ENCODE measurements at places on chromosomes 2 and 18.

GRCh38 chr2:586641-587076 is 90.5 kb downstream of the TMEM18 start:
- no peak for DNase-seq

- DNase-seq, result peak; percentile 43
Observed at GRCh38 chr2:29000481-29000880, 19.4 kb downstream of the TOGARAM2 start.

DNA sequence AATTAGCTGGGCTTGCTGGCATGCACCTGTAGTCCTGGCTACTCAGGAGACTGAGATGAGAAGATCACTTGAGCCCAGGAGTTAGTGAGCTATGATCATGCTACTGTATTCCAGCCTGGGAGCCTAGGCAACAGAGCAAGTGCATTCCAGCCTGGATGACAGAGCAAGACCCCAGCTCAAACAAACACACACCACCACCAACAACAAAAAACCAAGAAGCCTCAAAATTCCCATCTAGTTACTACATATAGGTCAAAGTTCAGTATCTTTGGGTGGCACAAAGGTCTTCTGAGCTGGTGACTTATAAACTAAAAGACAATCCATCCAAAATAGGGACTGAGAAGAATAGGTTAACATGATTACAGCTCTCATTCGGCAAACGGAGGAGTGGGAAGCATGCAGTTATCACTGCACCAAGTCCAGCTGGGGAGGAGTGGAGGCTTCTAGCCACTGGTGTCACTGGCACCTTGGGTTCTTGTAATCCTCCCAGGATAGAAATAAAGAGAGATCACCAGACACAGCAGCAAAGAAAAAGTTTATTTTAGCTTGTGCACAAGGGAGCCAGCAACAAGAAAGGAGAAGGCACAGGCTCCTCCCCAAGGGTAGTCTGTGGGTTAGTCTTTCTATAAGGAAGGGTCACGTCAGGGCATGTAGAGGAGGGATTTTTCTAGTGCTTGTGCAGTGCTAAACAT is 57.4 kb downstream of the SH2D6 start:
- DNase-seq, result no peak

- no peak for DNase-seq
Observed at GRCh38 chr2:171411791-171412483, 21.9 kb downstream of the METTL8 start.

- no peak for DNase-seq
Observed at GRCh38 chr2:19611491-19612332, 253.3 kb upstream of the OSR1 start.

DNA sequence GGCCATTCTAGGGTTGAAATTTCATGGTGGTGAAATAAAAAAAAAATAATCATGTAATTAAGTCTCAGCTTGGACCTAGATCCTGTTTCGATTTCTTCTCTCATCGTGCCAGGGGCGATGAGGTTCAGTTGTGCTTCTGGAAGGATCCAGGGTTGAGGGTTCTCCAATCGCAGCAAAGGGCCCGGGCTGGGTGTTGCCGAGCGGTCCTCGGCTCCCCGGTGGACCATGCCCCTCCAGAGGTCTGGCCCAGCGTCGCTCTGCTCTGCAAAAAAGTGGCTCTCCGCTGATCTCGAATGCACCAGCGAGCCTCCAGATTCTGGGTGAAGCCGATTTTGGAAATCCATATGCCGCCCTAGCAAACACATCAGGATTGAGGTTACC is 39.0 kb downstream of the EN1 start:
- DNase-seq, result no peak

DNA sequence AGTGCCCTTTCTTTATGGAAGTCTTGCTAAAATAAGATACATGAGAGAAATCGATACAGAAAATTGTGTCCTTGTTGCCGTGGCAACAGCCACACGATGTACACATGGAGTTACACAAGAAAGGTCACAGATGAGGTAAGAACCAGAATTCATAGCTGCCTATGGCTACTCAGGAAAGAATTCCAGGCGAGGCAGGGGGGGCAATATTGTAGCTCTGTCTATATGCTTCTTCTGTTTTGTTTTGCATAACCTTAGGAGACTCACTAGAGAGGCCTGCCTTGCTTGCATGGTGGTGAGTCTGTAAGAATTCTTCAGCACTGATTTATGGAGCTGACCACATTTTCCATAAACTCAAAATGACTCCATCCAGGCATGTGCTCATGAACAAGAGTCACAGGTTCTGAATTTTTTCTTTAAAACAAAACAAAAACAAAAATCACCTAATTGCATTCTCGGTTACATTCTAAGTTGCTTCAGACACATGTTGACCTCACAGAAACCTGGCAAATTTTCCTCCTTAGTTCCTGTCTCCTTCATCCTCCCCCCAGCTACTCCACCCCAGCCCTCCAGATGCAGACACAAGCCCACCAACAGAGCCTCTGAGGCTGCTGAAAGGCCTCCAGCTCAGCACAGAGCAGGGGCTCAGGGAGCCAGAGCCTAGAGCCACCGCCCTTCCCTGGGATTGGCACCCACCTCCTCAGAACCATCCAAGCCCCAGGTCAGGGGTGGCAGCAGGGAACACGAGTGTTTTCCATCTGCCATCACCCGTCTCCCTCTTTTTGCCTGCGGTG is 183.5 kb downstream of the ANTXR1 start:
- DNase-seq, result no peak

DNA sequence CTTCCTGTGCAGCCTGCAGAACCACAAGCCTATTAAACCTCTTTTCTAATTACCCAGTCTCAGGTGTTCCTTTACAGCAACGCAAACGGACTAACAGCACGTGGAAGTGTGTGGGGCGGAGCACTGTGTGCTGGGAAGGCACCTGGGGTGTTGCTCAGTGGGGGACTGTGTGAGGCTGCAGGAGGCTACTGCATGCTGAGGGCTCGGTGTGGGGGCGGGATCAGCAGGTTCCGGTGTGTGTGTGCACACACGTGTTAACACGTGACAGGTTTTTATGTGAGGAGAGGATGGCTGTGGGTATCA is 58.9 kb downstream of the ANKMY1 start:
- no peak for DNase-seq

- no peak for DNase-seq
Observed at GRCh38 chr2:46066116-46066515, 231.1 kb upstream of the EPAS1 start.

DNA sequence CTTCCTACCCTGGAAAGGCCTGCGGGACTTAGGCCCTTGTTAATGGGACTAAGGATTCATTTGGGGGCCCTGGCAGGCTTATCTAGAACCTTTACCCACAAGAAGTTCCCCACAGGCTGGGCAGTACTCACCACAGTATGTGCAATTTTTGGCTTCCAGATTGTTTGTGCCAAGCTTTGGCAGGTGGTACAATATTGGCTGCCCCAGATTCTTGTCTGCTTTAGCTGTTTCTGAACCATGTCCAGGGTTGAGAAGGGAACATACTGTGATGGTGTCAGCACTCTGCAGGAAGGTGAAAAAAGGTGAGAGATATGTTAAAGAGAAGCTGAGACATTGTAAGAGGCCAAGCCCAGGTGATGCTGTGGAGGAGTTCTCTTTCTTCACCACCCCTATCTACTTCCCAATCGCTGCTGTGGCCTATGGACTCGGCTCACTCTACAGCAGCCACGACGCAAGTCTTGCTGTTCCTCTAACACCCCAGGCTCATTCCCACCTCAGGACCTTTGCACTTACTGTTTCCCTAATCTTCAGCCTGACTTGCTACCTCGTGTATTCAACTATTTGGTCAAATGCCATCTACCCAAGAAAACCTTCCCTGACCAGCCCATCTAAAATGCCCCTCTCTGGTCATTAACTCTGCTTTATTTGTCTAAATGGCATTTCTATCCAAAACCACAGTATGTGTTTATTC is 9.2 kb downstream of the SLC4A5 start:
- no peak for DNase-seq

DNA sequence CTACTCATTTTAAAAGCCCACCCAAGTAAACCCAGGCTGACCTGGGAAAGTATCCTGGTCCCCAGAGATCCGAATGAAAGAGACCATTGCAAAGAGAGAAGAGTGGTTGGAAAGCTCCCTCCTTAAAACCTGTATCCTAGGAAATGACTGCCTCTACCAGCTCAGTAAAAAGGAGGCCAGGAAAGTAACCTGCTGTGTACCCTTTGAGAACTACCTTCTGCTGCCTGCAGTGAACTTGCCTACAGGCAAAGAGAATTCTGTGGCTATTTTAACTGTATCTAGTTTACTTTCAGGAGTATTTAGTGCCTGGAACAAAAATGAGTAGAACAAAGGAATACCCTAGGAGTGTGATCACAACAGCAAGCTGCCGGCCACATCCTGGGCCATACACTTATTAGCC is 641.7 kb upstream of the NRXN1 start:
- no peak for DNase-seq

- DNase-seq, result no peak
Observed at GRCh38 chr2:112699984-112700667, 20.7 kb upstream of the NT5DC4 start.

GRCh38 chr2:114461116-114461515 is 18.7 kb downstream of the DPP10 start:
- no peak for DNase-seq

DNA sequence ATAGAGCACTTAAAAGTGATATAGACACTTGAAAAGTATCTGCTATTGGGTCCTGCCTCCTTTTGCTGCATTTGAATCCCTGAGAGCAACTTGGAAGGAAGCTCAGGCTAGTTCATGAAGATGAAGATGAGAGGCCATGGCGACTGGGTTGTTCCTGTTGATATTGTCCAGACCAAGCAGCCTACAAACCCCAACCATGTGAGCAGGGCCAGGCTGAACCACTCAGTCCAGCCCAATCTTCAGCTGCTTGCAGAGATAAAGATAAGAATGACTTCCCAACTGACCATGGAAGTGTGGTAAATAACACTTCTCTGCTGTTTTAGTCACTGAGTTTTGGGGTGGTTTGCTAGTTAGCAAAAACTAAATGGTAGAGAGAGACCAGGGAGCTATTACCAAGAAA is 417.6 kb downstream of the SOX11 start:
- DNase-seq, result no peak

GRCh38 chr2:207219676-207220501 is 54.1 kb upstream of the KLF7 start:
- no peak for DNase-seq

DNA sequence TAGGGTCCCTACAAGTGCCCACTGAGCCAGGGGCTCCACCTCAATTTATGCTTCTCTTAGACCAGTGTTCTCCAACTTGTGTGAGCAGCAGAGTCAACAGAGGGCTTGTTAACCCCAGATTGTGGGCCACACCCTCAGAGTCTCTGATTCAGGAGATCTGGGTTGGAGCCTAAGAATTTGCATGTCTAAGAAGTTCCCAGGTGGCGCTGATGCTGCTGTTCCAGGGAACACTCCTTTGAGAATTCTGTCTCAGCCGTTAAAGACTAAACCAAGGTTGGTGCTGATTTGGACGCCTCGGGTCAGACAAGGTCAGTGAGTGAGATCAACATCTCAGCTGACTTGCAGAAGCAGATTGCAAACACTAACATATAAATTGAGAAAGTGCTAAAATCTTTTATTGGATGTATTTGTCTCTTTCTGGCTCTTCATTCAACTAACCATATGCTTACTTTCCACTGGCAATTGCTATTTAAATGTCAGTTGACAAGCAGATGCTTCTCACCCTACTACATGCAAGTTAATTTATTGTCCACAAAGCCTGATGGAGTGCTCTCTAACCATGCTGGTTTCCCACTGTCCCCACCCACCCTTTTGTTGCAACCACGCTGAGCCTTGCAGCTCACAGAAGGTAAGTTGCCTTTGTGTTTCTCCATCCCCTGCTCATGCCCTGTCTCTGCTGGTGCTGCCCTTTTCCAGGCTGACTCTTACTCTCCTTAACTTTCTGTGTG is 31.5 kb downstream of the LYPD1 start:
- no peak for DNase-seq

DNA sequence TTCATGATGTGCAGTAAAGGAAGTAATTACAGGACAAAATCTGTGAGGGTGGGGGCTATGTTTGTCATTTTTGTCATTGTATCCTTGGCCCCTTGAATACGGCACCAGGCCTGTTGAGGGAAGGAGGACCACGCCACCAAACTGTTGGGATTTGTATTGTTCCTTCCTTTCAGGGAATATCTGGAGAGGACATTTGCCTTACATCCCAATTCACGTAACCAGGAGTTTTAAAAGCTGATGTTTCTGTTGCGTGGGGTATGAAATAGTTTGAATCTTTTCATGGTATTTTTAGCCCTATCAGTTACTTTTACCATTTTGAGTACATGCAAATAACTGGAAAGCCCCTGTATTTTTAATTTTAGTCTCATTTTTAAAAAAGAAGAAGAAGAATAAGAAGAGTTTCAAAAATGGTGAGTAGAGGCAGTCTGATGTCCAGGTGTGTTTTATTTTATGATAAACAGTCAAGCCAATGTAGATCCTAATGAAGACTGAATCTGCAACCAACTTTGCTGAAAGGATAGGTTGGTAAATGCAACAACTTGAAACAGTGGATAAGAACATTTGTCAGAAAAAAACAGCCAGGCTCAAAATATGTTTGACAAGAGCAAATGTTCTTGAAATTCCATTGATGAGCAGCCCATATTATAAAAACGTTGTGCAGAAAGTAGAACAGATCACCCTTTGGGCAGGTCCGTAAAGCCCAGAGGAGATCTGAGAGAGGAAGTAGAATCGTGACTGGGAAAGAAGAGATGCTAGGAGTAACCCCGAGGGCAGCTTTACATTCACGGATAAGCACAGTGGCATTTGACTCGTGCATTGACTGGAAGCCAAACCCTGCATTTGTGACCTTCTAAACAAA is 54.5 kb downstream of the RASGRP3 start:
- DNase-seq, result no peak

GRCh38 chr18:79182047-79182713 is 113.0 kb downstream of the ATP9B start:
- DNase-seq, result no peak

DNA sequence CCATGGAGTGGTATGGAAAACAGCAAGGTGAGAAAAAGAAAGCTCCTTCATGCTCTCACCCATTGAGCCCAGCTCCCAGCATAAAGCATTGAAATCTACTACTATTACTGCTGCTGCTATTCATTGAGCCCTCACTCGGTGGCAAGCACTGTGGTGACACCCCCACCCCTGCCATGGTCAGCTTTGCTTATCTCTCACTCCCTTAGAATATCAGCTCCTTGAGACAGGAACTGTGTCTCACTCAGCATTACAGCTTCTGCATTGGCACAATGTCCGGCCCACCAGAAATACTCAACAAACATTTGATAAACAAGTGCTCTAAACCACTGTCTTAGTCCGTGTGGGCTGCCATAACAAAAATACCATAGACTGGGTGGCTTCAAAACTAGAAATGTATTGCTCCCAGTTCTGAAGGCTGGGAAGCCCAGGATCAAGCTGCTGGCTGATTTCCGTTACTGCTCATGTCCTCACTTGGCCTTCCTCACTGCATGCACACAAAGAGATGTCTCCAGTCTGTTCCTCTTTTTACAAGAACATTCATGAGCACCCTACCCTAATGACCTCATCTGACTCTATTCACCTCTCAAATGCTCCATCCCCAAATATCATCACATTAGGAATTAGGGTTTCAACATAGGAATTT is 116.3 kb downstream of the ZBTB7C start:
- DNase-seq, result no peak

DNA sequence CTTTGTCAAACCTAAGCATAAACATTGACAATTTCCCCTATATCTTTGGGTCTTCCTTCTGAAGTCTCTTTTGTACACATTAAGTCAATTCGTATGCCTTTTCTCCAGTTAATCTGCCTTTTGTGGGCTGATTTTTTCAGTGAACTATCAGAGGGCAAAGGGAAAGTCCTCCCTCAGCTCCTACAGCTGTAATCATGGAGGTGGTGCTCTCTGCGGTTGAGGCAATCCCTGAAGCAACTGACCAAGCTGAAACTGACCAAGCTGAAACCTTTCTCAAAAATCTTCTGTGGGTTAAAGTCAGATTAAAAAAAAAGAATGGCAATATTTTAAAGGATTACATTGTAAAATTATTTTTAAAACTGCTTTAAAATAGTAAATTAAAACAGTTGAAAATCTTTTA is 105.8 kb upstream of the DNAJC10 start:
- no peak for DNase-seq

- no peak for DNase-seq
Observed at GRCh38 chr2:219727771-219728429, 100.5 kb downstream of the SLC4A3 start.
